Stimulated activated CD8-positive, alpha-beta memory T cell treated with anti-CD3 and anti-CD28 coated beads, Interleukin-7, amount 100 ng/mL, for 1 hour (primary cell): ENCODE measurements at places on chromosomes 5 and 9.

GRCh38 chr5:131635684-131636572, 899 bp upstream of the RAPGEF6 start:
- no peak for DNase-seq

DNA sequence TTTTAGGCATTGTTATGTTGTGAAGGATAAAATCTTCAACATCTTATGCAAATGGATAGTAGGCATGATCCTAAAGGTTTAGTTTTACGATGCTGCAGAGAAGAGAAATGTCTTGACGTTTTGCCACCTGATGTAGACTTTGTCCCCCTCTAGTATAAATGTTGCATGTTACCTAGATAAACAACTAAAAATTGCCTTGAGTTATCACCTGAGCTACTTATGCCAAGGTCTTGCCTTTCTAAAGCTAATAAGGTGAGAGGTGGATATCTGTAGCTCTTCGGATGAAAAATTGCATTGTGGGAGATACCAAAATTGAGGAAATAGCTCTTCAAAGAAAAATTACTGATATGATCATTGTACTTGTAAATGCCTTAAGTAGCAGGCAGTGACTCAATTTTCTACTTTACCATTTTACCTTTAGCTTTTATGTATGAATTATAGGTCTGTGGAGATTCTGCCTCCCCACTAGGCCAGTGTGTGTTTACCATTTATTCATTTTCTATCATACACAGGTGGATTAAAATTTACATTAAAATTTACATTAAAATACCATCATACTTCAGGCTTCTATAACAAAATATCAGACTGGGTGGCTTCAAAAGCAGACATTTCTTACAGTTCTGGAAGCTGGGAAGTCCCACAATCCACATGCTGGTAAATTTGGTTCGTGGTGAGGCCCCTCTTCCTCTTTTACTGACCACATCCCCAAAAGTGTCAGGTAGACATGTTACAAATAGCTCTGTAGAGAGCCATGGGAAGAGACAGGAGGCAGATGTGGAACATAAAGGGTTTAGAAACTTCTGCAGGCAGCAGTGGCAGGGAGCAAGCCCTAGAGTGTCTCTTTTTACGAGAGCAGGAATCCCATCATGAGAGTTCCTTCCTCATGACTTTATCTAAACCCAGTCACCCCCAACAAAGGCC, 100.7 kb upstream of the ERBIN start:
- no peak for DNase-seq

GRCh38 chr9:88749420-88749819, 214.4 kb downstream of the NXNL2 start:
- no peak for DNase-seq

DNA sequence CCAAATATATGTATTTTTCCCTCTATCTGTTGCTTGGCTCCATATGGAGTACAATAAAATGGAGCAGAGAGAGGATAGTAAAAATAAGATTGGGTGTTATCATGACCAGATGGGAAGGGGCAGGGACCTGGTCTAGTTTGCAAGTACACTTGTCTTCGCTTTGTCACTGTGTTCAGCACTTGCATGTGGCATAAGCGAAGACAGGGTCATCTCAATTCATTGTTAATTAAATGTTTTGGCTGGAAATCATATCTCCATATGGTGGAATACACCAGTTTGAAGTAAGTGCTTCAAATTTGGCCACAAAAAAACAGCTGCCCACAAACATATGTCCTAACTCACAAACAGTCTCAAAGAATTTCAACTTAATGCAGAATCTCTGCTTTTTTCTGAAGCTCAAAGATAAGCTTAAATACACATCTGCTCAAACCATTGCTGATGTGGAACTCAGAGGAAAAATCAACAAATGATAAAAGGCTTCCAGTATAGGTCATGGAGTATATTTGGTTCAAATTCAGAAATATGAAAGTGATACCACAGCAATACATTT, 865.4 kb downstream of the TLE4 start:
- DNase-seq, result no peak

GRCh38 chr5:108587821-108588220, 159.9 kb upstream of the FER start:
- no peak for DNase-seq

- DNase-seq, result no peak
Measured at GRCh38 chr9:36959681-36960574, 74.1 kb downstream of the PAX5 start.

GRCh38 chr5:117094114-117094815, 519.6 kb upstream of the SEMA6A start:
- no peak for DNase-seq

- DNase-seq, result no peak
Measured at GRCh38 chr9:4810565-4810964, 17.8 kb downstream of the RCL1 start.

DNA sequence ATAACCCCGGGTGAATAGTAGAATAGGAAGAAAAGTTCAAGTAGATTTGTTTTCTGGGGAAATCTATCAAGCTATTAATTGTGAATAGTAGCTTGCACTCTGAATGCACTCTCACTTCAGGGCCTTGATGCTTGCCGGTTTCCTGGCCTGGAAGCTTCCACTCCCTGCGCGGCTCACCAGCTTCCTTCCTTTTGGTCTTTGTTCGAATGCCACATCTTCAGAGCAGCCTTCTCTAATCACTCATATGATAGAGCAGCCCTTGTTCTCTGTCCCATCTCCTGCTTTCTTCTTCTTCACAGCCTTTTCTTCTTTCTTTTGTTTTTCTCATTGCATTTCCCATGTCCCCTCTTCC, 146.7 kb downstream of the MAST4 start:
- DNase-seq, result no peak

DNA sequence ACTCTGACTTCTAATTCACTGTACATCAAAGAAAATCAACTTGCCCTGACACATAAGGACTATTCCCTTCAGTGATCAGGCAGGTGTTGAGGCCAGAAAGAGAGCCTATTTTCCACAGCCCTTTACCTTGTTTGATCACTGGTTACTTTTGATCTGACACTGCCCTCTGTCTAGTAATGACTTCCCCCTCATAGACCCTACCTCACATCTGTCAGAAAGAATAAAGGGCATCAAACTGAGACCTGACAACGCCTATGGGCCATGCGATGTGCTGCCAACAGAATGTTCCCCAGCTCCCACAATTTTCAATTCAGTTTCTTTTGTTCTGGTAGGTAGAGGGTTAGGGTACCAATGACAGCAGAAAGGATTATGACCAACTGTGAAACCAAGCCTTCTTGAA, 47.7 kb downstream of the FBXL17 start:
- no peak for DNase-seq

GRCh38 chr9:107755246-107755645, 265.7 kb upstream of the KLF4 start:
- DNase-seq, result no peak

- no peak for DNase-seq
Measured at GRCh38 chr5:172793577-172794488, 22.8 kb upstream of the DUSP1 start.

- DNase-seq, result no peak
Measured at GRCh38 chr9:126504977-126505455, 108.7 kb upstream of the LMX1B start.

GRCh38 chr9:82799286-82799685, 263.7 kb downstream of the RASEF start:
- DNase-seq, result no peak

DNA sequence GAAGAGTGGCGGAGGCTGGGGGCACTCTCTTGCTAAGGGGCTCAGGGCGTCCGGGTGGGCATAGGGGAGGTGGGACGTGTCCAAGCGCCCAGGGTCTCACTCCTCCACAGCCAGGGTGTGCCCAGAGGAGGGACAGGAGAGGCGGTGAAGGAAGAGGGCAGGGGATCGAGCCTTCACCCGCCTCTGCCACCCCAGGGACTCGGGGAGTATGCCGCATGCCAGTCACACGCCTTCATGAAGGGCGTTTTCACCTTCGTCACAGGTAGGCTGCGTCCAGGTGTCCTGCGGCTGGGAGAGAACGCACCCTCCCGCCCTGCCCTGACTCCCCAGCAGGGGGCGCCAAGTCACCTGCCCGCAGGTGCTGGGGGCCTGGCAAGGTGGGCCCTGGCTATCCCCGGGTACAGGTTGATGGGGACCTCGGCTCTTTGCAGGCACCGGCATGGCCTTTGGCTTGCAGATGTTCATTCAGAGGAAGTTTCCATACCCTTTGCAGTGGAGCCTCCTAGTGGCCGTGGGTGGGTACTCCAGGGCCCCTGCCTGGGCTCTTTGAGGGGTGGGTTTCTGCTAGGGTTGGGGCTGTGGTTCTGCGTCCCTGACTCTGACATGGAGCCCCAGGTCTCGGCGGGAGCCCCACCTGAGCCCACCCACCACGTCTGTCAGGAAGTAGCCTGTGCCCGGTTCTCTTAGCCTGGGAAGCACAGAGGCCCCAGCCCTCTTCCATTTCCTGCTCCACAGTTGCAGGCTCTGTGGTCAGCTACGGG, 552 bp downstream of the TMEM141 start:
- peak; percentile 43 for DNase-seq

GRCh38 chr9:121059998-121060636, 10.0 kb upstream of the C5 start:
- no peak for DNase-seq

DNA sequence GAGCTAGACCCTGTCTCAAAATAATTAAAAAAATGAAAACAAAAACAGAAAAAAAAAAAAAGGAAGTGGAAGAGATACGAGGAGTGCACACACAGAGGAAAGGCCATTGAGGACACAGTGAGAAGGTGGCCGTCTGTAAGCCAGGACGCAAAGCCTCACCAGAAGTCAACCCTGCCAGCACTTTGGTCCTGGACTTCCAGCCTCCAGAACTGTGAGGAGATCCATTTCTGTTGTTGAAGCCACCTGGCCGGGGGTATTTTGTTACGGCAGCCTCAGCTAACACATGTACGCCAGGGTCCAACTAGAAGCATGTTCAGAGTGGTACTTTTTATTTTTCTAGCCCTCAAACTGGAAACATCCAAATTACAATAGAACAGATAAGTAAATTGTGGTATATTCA, 21.8 kb downstream of the SLC35D2 start:
- DNase-seq, result no peak
